Fibroblast of villous mesenchyme (primary cell): ENCODE measurements at places on chromosomes 4 and X.

DNA sequence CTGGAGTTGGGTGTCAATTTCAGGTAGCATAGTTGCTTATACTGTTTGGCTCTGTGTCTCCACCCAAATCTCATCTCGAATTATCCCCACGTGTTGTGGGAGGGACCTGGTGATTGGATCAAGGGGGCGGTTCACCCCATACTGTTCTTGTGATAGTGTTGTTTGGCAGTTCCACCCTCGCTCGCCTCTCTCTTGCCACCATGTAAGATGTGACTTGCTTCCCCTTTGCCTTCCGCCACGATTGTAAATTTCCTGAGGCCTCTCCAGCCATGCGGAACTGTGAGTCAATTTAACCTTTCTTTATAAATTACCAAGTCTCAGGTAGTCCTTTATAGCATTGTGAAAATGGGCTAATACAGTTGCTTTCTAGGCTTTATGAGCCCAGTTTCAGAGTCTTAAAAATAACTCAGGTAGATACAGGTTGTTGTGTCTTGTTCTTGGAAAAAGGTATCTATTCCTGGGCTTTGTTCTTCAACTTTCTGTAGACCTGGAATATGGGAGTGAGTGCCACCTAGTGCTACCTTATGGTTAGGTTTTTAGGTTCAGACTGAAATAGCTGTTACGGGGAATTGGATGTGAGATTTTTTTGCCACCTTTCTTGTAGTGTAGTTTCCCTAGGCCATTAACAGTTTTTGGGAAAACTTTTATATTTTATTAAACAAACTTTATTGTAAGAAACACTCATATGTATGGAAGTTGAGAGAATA lies 15.6 kb downstream of the PGK1 start:
- no peak for DNase-seq

DNA sequence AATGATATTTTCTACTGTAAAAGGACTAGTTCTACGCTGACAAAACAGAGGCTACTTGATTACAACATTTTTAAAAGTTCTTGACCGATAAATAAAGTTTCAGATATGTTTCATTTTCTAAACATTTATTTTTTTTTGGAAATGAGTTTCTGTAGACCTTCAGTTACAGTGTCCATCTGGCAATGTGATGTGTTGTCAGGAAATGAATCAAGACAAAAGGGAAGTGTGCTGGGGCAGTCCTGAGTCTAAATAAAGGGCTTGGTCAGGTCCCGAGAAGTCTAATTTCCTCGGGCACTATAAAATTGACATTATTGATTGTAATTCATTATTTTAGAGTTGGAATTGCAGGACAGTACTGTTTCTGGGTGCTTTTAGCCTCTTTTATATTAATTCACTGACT lies 57.0 kb upstream of the FTHL17 start:
- DNase-seq = no peak

DNA sequence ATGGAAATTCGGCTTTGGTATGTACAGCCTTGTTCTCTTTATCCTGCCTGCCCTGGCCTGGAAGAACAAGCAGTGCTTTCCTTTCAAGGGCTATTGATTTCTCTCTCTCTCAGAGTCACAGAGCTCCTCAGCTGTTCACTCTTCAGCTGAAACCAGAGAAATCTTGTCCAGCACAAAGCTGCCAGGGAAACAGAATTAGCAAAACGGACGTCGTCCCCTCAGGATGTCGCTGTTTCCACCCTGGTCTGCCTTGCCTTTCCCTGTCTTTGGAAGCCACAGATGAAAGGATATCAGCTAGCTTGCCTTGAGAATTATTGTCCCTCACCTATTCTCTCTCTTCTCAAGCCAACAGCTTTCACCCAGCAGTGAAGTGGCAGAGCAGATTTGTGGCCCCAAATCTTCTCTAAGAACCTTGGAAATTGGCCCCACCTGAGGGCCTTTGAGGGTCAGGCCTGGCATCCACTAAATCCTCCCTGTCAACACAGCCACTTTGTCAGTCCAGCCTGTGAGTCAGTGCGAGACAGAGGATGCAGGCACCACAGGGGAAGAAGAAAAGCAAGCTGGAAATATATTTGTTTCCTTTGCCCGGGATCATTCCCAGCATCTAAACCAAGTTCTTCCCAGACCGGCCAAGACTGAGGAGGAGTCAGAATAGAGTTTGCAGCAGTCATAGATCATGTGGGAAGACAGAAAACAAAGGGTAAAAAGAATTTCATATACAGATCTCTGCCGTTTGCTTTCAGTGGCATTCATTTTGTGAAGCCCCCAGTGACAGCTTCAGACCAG lies 63.8 kb upstream of the MTM1 start:
- DNase-seq = no peak

GRCh38 chrX:41599507-41599906 lies 89.3 kb upstream of the GPR34 start:
- no peak for DNase-seq

DNA sequence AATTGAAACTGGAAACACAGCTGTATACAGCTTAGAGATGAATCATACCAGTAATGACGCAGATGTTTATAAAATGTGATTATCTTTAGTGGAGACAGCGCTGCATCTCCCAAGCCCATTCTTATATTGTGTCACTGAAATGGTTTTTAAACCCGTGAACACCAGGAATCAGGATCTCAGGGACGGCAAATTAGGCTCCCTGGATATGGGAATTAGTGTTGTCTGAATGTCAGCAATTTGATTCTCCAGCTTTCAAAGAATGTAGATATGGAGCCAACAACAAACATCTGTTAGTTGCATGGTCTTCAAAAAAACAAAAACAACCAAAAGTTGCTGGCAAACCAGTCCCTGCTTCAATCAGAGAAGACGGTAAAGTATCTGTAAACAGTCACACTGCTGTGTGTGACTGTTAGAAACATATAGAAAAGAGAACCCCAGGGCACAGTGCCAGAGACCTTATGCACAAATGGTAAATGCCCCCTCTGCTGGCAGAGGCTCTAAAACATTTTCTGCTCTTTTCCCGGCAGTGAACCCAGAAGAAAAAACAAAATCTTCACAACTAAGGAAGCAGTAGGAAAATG lies 351.9 kb upstream of the FTHL17 start:
- DNase-seq = peak; percentile 83

- DNase-seq = no peak
Measured at GRCh38 chrX:8089141-8089540, 81.9 kb downstream of the VCX2 start.

DNA sequence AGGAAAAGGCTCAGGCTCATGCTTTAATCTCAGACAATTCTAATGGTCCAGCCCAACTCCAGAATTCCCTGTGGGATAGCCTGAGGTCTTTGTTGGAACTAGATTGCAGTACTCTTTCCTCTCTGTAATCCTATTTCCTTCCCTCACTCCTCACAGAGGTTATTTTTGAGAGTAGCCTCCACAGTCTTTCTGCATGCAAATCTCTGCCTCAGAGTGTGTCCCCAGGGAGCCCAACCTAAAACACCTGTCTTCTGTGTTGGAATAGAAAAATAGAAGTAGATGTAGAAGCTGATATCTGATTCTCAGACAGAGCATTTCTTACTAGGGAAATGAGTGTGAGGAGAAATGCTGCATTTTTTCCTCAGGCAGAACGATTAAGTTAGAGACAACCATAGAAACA lies 915.5 kb upstream of the EPHA5 start:
- no peak for DNase-seq

GRCh38 chr4:155899891-155900290 lies 3.6 kb upstream of the TDO2 start:
- peak; percentile 45 for DNase-seq

DNA sequence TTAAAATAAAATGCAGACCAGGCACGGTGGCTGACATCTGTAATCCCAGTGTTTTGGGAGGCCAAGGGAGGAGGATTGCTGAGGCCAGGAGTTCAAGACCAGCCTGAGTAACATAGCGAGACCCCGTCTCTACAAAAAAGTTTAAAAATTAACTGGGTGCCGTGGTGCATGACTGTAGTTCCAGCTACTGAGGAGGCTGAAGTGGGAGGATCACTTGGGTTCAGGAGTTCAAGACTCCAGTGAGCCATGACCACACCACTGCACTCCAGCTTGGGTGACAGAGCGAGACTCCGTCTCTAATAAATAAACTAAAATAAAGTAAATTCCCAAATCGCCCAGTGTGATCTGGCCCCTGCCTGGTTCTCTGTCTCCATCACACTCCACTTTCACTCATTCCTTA lies 43.7 kb downstream of the TENM3 start:
- DNase-seq = no peak

DNA sequence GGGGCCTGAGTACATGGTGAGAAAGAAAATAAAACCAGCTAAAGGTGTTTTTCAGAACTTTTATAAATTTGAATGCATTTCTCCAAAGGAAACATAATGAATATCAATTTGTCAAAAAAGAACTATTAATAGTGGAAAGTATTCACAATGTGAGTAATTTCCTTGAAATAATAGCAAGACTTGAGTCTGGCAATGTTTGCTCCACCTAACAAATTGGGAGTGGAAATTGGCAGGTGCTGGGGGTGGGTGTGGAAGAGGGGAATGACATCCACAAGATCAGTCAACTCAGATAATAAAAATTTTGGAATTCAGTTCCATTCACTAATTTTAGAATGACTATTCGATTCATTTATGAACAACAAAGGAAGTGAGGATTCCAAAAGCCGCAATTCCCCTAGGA lies 884.8 kb upstream of the SLIT2 start:
- no peak for DNase-seq

- peak; percentile 49 for DNase-seq
Measured at GRCh38 chr4:174764105-174764729, 64.8 kb downstream of the GLRA3 start.

- no peak for DNase-seq
Measured at GRCh38 chr4:46354701-46355262, 35.1 kb downstream of the GABRA2 start.

GRCh38 chrX:8607326-8607725 lies 124.6 kb downstream of the ANOS1 start:
- DNase-seq = peak; percentile 55

- peak; percentile 22 for DNase-seq
Measured at GRCh38 chr4:24690436-24690835, 104.9 kb upstream of the SOD3 start.

DNA sequence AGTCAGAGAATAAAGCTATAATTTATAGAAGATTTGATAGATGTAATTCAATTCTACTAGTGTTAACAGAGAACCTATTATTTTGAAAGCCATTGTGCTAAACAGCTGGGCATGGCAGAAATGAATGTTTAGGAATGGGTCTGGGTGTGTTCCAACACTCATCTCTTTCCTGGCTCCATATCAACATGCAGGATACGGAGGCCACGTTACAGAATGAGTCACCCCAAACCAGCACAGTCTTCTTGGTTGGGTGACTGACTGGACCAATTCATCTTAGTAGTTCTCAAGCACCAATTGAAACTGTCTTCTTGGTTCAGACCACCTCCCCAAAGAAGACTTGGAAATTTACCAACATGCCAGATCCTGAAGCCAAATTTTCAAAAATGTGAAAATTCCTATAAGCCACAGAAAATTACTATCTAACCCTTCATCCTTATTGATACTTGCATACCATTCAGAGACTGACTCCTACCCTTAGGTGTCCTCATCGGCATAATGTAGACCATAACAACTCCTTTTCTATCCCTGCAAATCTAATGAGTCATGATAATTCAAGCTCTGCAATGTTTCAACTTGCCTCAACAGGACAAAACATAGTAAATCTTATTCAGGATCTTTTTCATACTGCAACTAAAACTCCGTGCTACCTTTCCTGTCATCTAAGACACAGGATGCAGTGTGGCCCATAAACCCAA lies 52.0 kb upstream of the ATOH1 start:
- DNase-seq = peak; percentile 1

DNA sequence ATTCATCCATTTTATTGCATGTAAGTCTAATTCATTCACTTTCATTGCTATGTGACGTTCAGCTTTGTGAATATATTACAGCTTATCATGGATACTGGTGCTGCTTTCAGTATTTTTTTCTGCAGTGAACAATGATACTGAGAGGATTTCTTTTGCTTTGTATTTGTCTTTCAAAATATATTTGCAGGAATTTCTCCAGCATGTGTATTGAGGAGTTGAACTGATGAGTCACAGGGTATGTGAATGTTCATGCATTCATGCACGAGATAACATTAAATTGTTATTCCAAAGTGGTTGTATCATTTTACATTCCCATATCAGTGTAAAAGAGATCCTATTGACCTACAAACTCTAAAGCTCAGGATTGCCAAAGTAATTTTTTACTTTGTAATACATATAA lies 283.8 kb upstream of the ARSJ start:
- peak; percentile 24 for DNase-seq

- peak; percentile 1 for DNase-seq
Measured at GRCh38 chr4:60133375-60133774, 1066.8 kb upstream of the ADGRL3 start.

- DNase-seq = peak; percentile 26
Measured at GRCh38 chr4:65007841-65008439, 598.7 kb upstream of the TECRL start.

DNA sequence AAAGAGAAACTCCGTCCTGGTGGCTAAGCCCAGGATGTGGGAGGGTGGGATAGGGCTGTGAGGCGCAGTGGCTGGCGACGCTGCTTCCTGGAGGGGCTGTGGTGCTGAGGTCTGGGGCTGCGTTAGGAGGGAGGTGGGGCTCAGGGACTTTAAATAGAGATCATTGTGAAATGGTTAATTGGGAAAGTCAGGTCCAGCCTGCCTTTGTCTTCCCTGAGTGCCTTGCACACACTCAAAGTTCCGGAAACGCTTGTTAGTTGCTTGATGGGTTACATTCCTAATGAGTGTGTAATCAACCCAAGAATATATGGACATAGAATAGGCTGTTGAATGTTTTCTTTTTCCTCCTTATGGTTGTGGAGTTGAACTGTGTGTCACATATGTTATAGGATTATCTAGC lies 55.7 kb upstream of the CLDN34 start:
- DNase-seq = peak; percentile 51

GRCh38 chr4:81786766-81787165 lies 315.1 kb upstream of the RASGEF1B start:
- DNase-seq = no peak

DNA sequence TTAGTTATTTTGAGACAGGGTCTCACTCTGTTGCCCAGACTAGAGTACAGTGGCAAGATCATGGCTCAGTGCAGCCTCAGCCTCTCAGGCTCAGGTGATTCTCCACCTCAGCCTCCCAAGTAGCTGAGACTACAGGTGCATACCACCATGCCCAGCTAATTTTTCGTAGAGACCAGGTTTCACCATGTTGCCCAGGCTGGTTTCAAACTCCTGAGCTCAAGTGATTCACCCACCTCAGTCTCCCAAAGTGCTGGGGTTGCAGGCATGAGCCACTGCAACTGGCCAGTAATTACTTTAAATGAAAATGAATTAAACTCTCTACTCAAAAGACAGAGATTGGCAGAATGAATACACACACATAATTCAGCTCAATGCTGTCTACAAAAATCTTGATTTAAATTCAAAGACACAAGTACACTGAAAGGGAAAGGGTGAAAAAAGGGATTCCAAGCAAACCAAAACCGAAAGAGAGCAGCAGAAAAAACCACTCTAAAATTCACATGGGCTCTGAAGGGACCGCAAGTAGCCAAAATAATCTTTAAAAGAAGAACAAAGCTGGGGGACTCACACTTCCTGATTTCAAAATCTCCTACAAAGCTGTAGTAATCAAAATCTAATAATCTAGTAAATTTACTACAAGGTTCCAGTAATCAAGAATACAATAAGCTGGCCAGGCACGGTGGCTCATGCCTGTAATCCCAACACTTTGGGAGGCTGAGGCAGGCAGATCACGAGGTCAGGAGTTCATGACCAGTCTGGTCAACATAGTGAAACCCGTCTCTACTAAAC lies 11.8 kb upstream of the SPON2 start:
- DNase-seq = peak; percentile 84
